ENCODE measurements at places on chromosomes 7 and 10. TPM values are rescaled to one million over a fixed set of nuclear protein-coding genes. Genes with fewer than 3 reads are reported as not detected.

GRCh38 chr7:28529755-28530154 is 117.4 kb downstream of the CREB5 start:
- DNase-seq: no peak

- no peak for DNase-seq
Observed at GRCh38 chr7:116400522-116400921, 99.0 kb upstream of the CAV2 start.

DNA sequence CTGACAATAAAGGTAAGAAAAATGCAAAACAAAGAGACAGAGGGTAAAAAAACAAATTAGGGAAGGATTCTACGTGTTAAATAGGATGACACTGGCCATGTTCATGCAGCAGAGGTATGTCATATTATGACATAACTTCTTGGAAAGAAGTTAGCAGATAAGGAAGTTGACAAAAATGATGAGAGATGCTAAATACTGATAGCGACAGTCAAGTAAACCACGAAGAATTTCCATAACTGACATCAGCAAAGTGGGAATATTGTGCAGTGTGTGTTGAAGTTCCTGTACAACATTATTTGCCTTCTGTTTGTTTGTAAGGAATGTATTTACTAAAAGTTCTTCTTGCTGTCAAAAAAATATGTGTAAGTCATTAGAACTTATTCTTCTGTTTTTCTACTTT is 29.5 kb downstream of the MDH2 start:
- no peak for DNase-seq

DNA sequence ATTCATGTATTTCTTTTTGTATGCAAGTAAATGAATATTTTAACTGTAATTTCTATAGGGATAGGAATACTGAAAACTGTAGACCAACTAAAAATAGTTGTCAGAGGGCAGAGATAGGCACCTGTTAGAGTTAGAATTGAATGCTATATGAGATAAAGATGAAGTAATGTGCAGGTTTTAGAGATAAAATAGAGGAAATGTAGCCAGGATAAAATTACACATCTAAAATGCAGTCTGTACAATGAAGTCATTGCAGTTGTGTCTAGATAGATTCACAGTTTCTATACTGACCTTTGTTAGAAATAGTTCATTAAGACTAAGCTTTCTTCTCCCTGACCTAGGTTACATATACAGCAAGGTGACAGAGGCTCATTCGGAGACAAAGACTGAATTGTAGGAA is 46.2 kb downstream of the SMNDC1 start:
- no peak for DNase-seq

INTS15 gene
- 14.4 TPM for total RNA-seq

Data from left ventricle myocardium inferior (tissue), 1 donor.